Stimulated activated CD8-positive, alpha-beta memory T cell treated with anti-CD3 and anti-CD28 coated beads, Interleukin-4, amount 100 ng/mL, for 4 hours (primary cell): ENCODE measurements at places on chromosomes 6 and 20.

- no peak for DNase-seq
These were observed 18.8 kb upstream of the CSNK2A1 start for GRCh38 chr20:562232-562897.

- DNase-seq = no peak
These were observed 10.7 kb upstream of the DUSP22 start for GRCh38 chr6:281469-282103.

DNA sequence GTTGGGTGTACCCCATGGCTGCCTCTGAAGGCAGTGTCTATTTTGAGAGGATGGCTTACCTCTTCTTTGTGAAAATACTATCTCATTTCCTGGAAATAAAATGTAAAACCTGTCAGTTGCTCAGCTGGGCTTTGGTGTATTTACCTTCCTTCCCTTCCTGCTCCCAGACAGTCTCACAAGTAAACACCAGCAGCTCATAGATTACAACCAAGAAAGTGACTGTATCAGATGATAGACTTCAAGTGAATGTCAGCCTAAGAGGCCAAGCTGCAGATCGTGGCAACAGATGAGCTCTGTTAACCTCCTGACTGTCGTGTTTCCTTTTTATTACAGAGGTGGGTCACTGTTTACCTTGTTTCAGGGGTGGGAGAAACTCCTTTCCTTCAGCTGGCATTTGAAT is 37.3 kb downstream of the RNF8 start:
- DNase-seq = no peak

DNA sequence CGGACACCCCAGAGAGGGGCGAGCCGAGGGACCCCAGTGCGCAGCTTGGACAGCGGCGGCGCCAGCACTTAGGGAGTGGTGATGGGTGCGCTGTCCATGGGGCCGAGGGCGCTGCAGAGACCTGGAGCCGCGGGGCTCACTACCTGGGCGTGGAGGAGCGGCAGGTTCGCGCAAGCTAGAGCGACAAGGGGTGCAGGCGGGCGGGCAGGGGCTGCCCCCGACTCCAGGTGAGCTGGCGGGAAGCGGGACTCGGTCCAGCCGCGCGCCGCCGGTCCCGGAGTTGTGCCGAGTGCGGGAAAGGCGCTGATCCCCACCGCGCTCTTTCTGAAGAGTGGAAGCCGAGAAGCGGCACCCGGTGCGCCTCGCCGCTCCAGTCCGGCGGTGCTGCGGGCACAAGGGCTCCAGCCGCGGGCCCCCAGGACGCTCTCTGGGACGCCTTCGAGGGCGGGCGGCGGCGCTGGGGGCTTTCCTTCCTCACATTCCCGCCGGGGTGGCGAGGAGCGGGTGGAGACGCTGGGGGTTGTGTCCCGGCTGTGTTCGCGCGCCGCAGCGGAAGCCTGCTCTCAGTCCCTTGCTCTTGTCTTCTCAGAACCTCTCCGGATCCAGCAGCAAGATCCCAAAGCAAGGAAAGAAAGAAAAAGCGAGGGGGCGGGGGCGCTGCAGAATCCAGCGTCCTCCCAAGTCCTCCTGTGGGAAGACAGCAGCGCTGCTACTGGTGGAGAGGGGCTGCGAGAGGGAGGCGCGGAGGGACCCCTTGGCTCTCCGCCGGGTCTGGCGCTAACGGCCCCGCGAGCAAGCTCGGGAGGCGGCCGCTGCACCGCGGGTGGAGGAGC is at the start of gene B3GAT2:
Gene B3GAT2, minus strand, starts transcription at position 610 of the 833 bp plus-strand sequence. CDS start 631 bp downstream, outside the sequence.
- DNase-seq = no peak

DNA sequence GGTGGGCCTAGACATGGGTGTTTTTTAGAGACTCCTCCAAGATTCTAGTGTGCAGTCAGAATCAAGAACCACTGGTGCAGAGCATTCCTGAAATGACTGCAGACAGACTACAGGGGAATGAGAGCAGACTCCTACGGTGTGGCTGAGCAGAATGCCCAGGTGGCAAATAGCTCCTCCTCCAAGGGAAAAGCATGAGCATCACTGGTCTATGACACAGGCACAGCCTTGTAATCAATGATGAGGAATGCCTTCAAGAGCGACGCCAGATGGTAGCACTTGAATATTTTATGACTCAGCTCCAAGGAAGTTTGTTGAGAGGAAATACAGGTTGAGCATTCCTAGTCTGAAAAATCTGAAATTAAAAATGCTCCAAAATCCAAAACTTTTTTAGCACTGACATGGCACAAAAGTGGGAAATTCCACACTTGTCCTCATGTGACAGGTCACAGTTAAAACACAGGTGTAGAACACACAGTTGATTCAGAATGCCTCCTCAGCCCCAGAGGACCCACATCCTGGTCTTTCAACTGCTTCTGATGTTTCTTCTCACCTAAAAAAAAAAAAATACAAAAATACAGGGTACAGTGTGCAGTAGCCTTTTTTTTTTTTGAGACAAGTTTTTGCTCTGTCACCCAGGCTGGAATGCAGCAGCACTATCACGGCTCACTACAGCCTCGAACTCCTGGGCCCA is 10.6 kb upstream of the FAM8A1 start:
- DNase-seq = no peak

DNA sequence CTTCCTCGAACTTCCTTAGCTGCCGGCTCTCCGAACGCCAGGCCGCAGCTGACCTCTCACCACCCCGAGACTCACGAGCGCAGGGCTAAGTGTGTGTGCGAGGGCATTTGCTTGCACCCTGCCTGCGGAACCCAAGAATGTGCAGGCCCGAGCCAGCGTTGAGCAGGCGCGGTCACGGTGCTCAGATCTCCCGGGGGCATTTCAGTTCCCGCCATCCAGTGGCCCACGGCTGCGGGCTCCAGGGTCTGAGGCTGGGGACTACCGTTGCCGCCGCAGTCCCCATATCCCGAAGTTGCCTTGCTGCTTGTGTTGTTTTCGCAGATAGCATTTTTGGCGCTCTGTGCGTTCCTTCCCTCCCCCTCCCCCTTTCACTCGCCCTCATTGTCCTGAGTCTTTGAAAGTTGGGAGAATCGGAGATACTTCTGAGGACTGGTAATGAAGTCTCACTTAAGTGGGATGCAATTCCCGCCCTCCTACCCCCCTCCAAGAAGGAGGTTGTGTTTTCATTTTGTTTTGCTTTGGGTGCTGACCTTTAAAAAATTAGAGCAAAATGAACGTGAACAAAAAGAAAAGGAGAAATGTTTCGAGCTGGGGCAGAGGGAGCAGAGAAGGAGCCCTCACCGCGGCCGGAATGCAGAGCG is 1.7 kb downstream of the NR2E1 start:
- DNase-seq = no peak

DNA sequence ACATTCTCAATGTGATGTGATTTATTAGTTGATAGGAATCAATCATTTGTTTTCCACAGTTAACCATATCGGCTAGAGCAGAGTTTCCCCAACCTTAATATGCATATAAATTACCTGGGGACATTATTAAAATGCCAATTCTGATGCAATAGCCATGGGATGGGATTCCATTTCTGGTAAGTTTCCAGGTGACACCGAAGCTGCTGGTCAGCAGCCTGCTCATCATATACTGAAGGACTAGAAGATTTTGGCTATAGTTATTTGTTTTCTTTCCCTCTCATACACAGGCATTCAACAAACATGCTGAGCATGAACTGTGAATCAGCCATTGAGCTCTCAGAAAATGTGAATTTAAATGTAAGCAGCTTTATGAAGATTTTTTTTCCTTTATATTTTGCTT is 35.8 kb downstream of the FBXO5 start:
- no peak for DNase-seq

GRCh38 chr6:51028276-51028675 is 209.6 kb downstream of the TFAP2B start:
- no peak for DNase-seq

GRCh38 chr6:7145885-7146828 is 38.4 kb downstream of the RREB1 start:
- DNase-seq = no peak

DNA sequence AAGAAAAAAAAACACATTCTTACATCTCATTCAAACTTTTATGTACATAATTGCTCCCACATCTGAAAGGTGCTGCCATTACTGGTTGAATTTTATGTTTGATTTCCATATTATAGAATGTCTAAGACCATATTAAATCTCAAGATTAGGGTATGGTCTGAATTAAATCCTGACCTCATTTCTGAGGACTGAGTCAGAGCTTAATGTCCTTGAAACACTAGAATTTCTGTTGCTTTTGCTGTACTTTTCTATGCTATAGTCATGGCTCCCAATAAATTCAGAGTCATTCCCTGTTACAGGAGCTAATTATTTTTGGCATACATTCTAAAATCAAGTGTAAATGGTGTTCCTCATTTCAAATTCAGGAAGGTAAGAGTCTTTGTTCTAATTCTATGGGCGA is 285.3 kb upstream of the MANEA start:
- DNase-seq = no peak

DNA sequence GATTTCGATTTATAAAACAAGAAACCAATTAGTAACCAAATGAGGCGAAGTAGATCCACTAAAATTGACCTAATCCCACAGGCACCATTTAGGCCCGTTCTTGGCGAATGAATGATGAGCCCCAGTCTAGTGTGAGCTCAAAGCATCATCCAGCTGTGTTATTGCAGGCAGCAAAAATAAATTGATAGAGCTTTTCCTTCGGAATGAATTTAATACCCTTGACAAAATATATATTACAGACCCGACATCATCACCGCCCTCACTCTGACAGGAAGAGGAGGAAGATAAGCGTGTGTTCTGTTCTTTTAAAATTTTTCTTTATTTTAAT is 7.8 kb downstream of the SIM1 start:
- no peak for DNase-seq

GRCh38 chr6:28580475-28580874 is 54.8 kb downstream of the GPX5 start:
- no peak for DNase-seq

DNA sequence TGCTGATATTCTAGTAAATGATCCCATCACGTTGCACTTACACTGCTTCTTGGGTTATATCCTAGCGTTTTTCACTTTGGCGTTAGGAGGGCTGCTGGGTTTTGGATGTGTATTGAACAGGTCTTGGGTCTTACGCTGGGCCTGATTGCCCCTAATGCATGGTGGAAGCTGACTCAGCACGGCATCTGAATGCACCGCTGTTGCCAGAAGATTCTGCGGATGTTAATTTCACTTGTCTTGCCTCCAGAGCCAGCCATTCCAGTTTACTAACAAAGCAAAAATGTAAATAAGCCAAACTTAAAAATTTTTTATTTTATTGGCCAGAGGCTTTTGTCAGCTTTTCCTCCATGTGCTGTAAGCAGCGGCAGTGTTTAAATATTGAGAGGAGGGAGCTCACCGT is 233.5 kb downstream of the TMEM242 start:
- no peak for DNase-seq
